Natural killer cell (primary cell): ENCODE measurements at places on chromosomes 16 and 17.

GRCh38 chr16:20761175-20761574 is 2.6 kb upstream of the ACSM3 start:
- no peak for DNase-seq

DNA sequence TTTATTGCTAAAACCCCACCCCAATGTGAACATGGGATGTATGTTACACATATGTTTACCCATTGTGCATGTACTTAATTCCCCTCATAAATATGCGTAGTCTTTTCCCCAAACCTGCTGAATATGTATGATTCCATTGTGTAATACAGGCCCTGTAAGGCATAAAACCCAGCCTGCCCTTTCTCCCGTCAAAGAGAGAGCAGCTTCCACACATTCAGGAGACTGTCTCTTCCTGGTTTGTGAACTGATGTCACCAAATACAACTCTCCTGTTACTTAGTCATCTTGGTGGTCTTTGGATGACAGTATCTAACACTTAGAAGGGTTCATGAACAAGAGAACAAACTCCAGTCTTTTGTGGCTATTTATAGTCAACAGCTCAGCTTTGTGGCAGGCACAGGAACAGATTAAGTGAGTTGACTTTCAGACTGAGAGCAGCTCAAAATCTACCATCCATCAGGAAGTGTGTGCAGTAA is 24.7 kb upstream of the TMC7 start:
- no peak for DNase-seq

DNA sequence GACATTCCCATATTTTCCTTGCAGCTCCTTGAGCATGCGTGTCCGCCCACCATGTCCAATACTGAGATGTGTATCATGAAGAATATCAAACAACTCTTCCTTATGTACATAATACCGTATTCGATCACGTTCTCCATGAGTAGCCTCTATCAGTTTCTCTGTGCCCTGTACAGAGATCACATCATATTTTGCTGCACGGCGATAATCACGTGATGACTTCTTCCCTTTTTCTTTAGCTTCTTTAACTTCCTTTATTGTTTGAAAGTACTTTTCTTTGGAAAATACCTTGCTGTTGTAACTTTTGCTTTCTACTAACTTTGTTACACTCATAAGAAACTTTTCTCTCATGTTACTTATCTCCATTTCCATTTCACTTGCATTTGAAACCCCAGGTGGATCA is 6.6 kb downstream of the KRABD2 start:
- no peak for DNase-seq

GRCh38 chr16:14043278-14043677 is 27.8 kb upstream of the MRTFB start:
- DNase-seq, result no peak

DNA sequence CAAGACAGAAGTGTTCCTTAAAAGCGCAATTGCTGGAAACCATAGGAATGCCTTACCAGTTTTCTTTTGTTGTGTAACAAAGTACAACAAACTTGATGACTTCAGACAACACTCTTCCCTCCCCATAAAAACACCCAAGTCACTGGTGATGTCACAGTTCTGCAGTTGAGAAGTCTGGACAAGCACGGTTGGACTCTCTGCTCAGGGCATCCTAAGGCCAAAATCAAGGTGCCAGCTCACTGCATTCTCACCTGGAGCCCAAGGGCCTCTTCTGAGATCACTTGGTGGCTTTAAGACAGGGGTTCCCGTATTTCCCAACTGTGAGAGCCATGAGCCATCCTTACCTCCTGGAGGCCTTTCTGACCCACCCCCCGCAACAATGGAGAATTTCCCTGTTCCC is 45.6 kb upstream of the MEAK7 start:
- DNase-seq, result peak; percentile 40

DNA sequence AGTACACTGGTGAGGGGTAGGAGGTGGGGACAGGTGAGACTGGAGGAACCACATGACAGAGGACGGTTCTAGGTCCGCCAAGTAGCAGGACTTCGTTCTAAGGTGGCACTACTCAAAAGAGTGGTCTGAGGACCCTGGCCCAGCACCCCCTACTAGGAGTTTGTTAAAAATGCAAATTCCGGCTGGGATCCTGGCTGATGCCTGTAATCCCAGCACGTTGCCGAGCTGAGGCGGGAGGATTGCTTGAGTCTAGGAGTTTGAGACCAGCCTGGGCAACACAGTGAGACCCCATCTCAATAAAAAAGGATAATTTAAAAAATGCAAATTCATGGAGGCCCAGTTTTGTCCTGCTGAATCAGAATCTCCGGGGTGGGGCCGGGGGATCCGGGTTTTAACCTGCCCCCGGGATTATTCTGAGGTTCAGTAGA is 59.1 kb downstream of the WSB1 start:
- no peak for DNase-seq

DNA sequence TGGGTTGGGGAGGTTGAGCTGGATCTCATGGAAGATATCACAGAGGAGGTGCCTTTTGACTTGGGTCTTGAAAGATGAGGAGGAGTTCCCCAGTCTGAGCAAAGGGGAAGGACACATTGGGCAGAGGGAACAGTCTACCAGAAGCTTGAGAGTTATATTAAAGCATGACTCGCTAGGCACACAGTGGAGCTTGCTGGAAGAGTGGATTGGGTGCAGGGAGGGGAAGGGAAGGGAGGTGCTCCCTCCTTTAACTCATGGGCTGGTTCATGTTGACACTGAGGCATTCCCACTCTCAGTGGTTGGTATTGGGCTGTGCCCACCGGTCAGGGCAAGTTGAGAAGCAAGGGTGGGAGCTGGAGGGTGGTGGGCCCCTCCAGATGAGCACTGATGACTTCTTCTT is 5.9 kb downstream of the TMEM98 start:
- no peak for DNase-seq

GRCh38 chr16:6111390-6111789 is 1013.8 kb upstream of the EEF2KMT start:
- no peak for DNase-seq

DNA sequence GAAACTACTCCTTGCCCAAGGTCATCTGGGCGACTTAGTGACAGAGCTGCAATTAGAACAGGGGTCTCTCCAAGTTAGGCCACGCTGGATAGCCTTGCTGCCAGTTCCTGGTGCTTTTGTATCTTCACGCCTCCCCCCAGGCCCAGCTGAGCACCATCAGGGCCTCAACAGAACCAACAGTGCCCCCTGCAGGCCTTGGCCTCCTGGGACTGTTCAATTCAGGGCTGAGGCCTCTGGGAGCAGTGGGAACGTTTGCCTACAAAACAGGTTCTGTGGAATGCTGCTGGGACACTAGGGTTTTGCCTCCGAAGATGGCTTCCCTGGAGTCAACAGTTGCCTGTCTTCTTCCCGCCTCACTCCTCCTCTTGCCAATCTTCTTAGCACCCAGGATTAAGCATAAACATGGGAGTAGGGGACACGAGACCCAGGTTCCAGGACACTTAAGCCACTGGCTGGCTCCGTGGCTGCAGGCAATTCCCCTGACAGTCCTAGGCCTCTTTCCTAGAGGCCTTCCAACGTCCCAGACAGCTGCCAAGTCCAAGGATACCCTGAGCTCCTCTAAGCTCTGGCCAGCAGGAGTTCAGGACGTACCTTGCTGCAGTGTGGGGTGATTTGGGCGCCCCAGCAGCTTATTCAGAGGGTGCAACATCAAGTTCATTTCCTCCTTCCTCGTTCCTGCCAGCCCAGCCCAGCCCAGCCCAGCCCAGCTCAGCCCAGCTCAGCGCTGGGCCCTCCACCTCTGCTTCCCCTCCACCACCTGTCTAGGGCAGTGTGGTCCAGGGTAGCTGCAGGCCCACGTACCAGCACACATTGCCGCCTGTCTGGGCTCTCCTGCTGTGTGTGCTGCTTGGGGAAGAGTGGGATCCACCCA is 246.6 kb upstream of the RPL38 start:
- DNase-seq, result peak; percentile 58

DNA sequence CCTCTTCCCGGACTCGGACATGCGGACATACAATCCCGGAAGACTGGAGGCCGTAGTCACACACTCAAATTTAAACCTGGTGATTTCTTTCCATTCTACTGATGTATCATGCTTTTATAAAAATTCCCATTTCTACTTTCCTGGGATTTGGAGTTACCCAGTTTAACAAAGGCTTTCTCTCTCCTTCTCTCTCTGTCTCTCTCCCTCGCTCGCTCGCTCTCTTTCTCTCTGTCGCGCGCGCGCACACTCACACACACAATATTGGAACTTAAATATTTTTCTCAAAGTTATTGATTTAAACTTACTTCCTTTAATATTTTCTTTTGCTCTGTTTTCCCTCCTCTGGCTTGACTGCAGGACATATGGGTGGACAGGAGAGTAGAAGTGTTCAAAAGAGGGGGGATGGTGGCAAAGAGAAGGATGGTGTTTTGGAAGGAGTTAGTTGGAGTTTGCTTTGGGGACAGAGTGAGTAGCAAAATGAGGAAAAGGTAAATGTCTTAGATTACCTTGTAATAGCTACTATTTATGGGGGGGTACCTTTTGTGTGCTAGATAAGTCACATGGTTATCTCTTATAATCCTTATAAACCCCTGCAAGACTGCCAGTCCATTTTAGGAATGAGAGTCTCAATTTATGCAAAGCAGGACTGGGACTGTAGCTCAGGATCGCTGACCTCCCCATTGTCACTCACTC is 878 bp upstream of the TRIM25 start:
- no peak for DNase-seq

DNA sequence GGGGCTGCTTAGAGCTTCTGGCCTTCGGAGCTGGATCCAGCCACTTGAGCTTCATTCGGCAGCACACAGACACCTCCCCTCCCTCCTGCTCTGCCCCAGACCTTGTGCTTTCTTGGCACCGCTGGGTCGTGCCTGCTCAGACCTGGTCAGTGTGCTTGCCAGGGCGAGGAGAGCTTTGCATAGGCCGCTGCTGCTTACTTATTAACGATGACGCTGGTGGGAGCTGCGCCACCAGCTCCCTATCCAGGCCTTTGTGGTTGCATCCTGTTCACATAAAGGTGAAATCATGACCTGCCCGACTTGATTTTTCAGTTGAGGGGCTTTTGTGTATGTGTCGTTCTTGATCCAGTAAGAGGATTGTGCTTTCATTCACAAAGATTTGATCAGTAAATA is 101.1 kb downstream of the MSI2 start:
- DNase-seq, result no peak

GRCh38 chr17:17712268-17712924 is 31.1 kb downstream of the RAI1 start:
- DNase-seq, result peak; percentile 14

- DNase-seq, result no peak
Observed at GRCh38 chr17:81020443-81020766, 14.5 kb upstream of the BAIAP2 start.

DNA sequence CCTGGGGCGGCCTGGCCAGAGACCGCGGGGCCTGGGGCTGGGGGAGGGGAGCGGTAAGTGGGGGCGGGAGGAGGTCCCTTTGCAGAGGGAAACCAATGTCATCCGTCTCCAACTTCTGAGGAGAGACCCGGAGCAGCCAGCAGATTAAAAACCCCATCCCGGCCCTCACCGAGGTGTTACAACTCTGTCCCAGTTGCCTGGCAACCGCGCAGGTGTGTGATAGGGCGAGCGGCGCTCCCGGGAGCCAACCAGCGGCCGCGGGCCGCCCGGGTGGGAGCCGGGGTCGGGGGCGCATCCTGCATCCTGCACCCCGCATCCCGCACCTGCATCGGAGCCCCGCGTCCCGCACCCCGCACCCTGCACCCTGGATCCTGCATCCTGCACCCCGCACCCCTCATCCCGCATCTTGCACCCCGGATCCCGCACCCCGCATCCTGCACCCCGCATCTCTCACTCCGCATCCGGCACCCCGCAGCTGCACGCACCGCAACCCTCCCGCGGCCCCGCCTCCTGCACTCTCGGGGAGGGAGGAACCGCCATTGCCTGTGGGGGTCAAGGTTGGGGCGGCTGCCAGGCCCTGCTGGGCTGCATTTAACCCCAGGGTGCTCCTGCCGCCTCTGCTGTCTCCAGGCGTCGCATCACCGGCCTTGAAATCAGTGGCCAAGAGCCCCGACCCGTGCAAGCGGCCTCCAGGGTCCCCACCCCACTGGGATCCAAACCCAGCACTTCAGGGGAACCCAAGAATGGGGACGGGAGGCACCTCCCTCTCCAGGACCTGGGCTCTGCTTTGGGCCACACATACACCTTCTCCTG is 47.3 kb downstream of the RTN4RL1 start:
- no peak for DNase-seq

GRCh38 chr17:10062691-10063385 is 135.6 kb downstream of the GAS7 start:
- peak; percentile 24 for DNase-seq

DNA sequence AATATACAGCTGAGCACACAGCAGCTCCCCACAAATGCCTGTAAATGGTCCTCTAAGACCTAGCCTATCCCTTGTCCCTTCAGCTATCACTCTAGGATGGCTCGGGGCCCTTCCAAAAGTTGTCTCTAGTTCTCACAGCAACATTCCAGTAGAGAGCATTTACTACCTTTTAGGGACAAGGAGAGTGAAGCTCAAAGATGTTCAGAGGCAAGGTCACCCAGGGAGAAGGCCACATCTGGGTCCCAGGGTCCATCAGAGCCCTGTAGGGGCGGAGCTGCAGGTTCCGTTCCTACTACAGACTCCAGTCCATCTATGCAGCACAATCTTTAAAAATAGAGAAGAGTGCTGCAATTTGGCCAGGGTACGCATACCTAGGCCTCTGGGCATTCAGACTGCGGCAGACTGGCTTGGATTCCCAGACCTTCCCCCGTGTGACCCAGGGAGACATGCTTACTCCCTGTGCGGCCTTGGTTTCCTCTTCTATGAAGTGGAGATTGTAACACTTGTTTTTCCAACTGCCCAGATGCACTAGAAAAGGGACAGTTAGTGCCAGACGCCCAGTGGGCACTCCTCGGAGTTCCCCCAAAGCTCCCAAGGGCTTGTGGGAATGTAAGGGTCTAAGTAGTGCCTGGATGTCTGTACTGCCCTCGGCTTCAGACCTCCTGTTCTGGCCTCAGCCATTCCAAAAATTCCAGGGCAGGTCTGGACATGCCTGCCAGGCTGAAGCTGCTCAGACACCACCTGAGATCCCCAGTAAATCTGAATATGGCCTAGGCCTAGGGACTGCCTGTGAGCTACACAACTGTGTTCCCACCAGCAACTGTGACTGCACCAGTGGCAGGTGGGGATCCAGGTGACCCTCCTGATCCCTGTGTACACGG is 2.5 kb downstream of the SLC12A4 start:
- no peak for DNase-seq

DNA sequence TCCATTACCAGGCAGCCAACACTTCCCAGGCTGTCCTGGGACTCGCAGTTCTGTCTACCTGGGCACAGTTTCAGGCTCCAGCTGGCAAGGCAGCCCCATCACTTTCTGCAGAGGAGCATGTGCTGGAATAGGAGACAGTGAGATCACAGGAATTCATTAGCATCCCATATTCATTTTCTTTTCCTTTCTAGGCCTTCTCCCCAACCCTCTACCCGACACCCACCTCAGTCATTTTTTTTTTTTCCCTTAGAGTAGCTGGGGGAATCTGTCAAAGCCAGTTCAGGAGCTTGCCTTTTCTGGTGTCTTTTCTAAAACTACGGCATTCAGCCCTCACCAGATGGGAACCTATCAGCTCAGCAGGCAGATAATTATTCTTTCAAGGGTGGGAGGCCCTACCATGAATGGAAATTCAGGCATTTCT is 42.4 kb upstream of the FBXO47 start:
- no peak for DNase-seq

- DNase-seq, result no peak
Observed at GRCh38 chr16:81694494-81695280, 84.4 kb upstream of the PLCG2 start.
